ENCODE measurements at places on chromosomes 4 and X. TPM values are rescaled to one million over a fixed set of nuclear protein-coding genes. Genes with fewer than 3 reads are reported as not detected.

UGT8 gene
- 0.27 TPM for total RNA-seq

TMEM31 gene
- total RNA-seq: not detected

GRCh38 chrX:71871367-71871766, 39.3 kb upstream of the NHSL2 start:
- DNase-seq: peak; percentile 50

PCDH18 gene
- 210 TPM for total RNA-seq
